ENCODE measurements at places on chromosomes 6 and 20.

- DNase-seq: no peak
Measured at GRCh38 chr6:170445487-170445886, 107.6 kb downstream of the PSMB1 start.

DNA sequence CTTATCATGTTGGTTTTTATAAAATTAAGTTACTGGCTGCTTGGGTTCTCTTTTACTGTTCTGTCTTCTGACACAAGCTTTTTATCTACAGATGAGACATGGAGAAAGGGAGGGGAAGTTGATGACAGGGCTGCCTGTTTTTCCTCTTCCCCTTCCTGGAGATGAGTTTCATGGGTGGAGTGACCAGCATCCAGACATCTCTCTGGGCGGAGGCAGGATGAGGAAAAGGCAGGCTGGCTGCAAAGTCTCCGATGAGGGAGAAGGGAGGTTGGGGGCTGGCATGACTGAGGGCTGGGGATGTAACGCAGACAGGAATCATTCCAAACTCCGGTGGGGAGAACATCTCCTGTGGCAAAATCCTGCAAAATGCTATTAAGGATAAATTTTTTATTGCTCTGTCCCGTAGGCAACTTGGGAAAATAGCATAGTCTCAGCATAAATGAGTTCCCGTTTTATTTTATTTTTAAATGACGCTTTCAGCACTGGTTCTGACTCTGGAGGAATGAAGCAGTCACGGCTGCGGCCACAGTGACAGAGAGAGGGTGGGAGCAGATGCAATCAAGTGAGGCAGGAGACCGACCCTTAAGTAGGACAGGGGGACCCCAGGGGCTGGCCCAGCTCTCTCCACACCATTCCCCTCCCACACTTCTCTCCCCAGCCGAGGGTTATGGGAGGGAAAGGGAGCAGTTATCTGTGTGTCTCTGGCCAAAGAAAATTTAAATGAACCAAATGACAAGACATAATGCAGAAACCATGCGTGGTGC is 108.8 kb upstream of the PMEPA1 start:
- no peak for DNase-seq

DNA sequence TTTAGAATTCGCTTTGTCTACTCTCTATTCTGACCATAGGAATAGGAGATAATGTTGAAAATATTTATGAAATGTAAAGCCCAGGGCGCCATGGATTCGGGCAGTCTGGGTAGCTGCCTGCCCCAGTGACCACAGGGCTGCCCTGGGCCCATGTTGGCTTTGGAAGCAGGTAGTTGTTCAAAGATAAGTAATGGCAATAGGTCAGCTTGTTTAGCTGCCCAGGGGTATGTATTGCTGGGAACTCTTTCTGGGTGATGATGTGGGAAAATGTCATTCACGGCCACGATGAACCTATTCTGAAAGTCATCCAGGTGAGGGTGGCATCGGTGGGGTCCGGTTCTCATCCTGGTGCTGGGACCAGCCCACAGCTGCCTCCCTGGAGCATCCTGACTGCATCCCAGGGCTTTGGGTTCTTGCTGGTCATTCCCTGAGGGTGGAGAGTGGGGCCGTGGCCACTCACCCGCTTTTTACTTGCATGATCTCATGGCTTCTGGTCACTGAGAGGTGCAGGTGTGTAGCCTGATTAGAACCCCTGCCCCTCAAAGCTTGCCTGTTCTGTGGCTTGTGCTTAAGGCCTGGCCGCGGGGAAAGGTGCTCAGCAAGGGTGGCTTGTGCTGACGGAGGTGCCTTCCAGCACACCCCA is 102.8 kb downstream of the ERMARD start:
- no peak for DNase-seq

- no peak for DNase-seq
Measured at GRCh38 chr6:45997875-45998506, 17.7 kb downstream of the CLIC5 start.

DNA sequence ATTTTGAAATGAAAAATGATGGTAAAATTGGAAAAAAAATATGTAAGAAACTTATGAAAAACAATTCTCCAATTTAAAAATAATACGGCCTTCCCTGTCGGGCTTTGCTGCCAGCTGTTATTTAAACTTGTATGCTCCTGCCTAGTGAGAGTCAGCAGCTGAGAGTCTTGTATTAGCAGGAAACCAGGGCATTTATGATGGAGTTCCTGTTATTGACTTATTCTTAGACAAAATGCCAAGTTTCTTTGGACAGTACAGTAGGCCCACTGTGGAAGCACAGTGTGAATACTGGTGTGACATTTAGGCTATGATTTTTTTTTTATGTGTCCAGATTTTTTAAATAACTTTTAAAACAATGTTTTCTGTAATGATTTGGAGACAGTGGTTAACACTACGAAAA is 42.1 kb downstream of the GMDS start:
- no peak for DNase-seq

DNA sequence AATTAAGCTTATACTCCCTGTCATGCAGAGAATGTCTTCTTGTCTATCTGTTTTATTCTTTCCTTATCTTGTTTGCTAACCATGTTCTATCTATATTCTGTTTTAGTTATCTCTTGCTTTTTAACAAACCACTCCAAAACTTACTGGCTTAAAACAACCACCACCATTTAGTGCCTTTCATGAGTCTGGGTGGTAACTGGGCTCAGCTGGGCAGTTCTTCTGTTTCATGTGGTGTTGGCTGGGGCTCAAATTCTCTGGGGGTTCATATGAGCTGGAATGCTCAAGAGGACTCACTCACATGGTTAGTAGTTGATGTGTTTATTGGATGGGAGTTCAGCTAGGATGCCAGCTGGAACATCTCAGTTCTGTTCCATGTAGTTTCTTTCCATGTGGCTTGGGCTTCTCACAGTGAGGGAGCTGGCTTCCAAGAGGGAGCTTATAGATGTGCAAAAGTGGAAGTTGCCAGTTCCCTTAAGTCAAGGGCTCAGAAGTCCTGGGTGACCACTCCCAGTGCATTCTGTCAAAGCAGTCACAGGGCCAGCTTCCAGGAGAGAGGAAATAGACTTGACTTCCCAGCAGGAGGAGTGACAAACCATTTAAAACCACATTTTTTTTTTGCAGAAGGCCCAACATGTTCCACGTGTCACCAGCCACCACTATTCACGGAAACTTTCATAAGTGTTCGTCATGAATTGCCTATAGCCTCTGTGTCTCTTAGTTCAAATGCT is 70.4 kb downstream of the PLCB4 start:
- DNase-seq: no peak

- peak; percentile 74 for DNase-seq
Measured at GRCh38 chr6:42532038-42532669, 31.7 kb upstream of the UBR2 start.

DNA sequence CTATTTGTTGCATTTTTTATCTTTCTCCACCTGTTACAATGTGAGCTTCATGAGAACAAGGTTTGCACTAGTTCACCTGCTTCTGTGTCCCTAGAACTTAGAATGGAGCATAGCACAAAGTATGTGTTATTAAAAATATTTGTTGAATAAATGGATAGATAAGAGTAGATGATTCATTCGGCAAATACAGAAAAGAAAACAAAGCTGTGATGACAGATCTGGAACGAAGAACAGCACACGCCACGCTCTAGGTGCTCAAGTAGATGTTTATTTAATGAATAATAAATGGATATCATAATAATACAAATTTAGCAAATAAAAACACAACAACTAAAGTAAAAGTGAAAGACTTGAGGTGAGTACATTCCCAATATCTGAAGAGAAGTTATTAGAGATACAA is 273.1 kb downstream of the HAO1 start:
- no peak for DNase-seq

DNA sequence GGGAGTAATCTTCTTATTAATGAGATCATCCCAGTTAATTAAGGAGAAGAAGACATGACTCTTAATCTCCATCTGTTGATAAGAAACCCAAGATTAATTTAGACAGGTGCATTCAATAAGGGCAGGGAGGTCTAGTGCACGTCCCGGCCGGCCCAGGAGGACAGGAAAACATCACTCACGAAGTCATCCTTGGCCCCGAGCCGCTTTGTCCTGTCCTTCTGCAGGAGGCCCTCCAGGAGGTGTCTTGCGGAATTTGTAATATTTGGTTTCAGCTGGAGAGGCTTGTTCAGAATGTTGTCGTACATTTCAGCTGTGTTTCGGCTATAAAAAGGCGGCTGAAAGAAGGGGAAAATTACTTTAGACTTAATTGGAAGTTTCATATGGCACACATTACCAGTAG is 118.4 kb upstream of the SLC2A12 start:
- DNase-seq: no peak

DNA sequence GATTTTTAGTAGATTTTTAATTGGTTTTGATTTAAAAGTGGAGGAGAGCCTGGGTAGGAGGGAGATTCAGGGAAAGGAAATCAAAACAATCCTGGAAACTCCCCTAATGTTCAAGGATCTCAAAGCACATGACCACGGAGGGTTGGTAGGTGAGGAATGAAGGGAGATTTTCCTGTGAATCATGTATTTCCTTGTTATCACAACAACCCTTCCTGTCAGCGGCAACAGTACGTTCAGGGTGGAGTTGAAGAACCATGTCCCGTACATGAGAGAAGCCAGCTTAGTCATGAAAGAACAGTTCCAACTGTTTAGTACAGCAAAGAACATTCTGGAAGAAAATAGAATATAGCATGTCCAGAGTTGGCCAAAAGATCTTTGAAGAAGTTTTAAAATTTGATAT is 79.4 kb upstream of the SCAF8 start:
- peak; percentile 50 for DNase-seq

- DNase-seq: no peak
Measured at GRCh38 chr6:111080698-111081097, 6.6 kb upstream of the SLC16A10 start.

- no peak for DNase-seq
Measured at GRCh38 chr6:100447900-100448748, 16.6 kb downstream of the SIM1 start.

- peak; percentile 19 for DNase-seq
Measured at GRCh38 chr6:71262914-71263313, 25.7 kb upstream of the OGFRL1 start.

DNA sequence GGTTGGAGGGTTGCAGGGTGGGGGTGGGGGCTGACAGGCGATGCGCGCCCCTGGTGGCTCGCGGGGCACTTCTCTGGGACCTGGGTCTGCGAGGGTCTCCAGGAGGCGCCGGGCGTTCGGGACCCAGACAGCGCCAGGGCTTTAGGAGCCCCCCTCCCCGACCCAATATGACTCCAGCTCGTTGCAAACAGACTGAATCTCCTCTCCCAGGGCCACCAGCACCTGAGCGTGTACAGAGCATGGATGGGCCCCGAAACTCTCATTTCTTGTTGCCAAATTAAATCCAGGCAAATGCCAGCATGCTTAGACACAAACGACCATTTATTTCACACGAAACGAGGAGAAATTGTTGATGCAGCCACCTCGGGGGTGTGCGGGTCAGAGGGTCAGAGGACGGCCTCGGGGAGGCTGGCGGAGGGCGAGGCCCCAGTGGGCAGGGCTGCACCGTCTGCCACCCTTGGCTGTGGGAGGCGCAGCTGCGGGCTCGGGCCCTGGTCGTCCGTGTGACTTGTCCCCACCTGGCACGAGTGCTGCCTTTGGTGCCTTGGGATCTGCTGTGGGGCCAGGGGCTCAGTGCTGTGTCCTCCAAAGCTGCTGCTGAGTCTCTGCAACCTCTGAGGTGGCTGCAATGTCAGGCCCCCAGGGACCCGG is 20.9 kb upstream of the GATA5 start:
- peak; percentile 44 for DNase-seq

GRCh38 chr6:49855221-49855620 is 11.1 kb downstream of the CRISP1 start:
- DNase-seq: no peak

DNA sequence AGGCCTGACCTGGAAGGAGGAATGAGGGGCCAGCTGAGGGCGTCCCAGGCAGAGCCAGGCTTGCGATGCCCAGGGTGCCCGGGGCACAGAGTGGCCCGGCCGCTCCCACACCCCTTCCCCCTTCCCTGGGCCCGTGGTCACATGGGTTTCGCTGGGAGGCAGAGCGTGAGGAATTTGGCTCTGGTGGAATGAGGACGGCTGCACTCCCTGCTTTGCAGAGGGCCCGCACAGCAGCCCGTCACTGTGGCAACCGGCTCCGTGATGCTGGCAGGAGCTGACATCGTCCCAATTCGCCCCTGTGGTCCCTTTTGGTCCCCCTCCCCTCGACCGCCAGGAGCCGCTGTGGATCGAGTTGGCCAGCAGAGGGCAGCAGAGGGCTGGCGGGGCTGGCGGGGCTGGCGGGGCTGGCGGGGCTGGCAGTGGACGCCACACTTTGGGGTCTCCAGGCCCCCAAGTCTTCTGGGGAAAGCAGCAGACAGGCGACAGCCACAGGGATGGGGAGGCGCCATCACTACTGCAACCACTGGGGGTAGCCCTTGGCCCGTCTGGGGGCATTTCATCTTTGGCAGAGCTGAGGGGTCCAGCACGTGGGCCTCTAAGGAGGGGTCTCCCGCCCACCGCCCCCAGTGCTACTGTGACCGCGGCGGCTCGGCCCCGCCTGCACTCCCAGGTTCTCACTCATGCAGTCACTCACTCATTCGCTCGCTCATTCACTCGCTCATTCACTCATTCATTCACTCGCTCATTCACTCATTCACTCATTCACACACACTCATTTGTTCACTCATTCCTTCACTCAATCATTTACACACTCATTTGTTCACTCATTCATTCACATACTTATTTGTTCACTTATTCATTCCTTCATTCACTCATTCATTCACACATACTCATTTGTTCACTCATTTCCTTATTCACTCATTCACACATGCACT is 49.7 kb upstream of the BHLHE23 start:
- peak; percentile 77 for DNase-seq

DNA sequence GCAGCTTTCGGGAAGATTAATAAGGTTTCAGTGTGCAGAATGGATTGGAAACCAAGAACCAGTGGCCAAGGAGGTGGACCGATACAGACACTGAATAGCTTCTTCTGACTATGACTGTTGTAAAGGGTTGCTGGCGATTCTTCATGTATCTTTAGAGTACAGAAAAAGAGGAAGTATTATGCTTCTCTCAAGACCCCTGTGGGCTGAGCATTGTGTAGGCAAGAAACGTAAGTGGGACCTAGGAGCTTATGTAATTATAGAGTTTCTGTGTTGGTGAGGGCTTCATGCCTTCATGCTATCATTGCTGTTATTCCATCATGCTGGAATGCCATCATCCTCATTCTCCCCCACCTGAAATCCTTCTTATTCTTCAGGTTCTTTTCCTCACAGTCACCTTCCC is 105.4 kb upstream of the AKIRIN2 start:
- no peak for DNase-seq

DNA sequence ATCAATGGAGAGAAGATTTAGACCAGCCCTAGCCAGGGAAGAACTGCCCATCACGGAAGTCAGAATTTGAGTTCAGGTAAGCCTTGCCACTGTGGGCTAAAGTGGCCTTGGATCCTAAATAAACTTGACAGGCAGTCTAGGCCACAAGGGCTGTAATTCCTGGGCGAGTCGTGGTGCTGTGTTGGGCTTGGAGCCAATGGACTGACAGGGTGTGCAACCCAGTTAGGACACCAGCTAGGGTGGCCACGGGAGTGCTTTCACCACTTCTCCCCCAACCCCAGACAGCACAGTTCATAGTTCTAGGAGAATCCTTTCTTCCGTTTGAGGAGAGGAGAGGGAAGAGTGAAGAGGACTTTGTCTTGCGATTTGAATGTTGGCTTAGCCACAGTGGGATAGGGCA is 422.4 kb downstream of the DOK5 start:
- DNase-seq: no peak
